Cardiac fibroblast (primary cell): ENCODE measurements at places on chromosomes 2 and 18.

DNA sequence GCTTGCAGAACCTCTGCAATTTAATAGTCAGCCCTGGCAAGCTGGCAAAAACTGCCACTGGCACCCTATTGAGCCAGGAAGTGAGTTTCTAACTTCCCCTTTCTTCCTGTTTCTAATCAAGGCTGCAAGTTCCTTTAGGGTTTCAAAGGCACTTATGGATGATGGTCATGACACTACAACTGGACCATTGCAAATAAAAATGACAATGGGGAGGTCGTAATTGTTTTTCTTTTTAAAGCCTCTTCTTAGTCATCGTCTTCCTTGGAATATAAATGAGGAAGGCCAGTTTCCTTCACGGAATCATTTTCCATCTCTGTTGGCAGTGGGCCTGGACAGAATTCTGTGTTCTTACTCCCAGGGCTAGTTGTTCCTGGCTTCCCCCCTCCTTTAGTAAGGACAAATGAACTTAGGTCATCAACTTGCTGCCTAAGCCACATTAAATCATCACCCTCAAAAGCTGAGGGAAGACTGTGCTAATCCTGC, 35.8 kb downstream of the SH3RF3 start:
- peak; percentile 60 for DNase-seq

- DNase-seq = no peak
Measured at GRCh38 chr2:222606306-222606705, 49.6 kb downstream of the FARSB start.

GRCh38 chr2:26268213-26268612, 23.5 kb downstream of the HADHB start:
- peak; percentile 63 for DNase-seq

DNA sequence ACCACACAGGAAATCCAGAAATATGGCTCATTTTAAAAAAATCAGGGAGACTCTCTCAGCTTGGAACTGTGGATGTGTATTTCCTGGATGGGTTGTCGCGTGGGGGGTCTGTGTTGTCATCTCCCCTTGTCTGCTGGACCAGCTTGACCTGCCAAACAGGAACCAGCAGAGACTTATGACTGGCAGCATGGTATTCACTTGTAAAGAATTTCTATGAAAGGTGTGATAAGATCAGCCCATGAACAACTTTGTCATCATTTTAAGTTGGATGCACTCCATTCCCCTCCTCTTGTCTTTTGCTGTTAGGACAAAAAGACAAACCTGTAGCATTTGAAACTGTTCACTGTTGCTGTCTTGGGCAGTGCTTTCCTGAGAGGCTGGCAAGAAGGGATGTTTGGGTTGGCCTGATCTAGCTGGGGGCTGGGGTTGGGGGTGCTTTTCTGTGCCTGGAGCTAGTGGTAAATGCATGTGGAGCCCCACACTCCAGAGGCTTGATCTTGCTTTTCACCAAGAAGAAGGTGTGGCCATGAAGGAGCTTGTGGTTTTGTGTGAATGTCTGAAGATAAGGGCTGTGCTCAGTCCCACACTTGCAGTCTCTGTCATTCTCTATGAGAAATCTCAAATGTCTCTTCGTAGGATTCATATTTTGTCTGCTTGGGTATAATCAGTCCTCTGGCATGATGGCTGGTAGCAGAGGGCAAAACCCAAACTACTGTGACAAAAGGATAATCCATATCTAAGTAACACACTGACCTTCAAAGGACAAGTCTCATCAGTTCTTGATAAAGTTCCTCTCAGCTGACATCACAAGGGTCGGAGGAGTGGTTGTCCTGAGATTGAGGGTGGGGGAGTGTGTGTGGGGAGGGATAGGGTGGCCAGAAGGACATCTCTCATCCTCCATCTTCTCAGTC, 39.0 kb downstream of the RALB start:
- DNase-seq = peak; percentile 34

DNA sequence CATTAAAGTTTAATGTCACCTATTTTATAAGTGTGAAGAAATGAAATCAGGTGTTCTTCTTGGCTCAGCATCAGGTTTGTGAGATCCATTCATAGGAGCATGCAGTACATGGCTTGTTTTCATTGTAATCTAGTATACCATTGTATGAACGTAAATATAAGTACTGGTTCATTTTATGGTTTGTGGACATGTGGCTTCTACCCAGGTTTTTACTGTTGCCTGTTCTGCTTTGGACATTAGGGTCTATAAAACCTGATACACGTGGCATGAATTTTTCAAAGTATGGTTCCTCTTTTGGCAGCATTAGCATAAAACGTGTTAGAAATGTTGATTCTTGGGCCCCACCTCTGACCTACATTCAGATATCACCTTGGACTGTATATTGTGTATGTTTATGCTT, 175.5 kb downstream of the PRPF40A start:
- no peak for DNase-seq

DNA sequence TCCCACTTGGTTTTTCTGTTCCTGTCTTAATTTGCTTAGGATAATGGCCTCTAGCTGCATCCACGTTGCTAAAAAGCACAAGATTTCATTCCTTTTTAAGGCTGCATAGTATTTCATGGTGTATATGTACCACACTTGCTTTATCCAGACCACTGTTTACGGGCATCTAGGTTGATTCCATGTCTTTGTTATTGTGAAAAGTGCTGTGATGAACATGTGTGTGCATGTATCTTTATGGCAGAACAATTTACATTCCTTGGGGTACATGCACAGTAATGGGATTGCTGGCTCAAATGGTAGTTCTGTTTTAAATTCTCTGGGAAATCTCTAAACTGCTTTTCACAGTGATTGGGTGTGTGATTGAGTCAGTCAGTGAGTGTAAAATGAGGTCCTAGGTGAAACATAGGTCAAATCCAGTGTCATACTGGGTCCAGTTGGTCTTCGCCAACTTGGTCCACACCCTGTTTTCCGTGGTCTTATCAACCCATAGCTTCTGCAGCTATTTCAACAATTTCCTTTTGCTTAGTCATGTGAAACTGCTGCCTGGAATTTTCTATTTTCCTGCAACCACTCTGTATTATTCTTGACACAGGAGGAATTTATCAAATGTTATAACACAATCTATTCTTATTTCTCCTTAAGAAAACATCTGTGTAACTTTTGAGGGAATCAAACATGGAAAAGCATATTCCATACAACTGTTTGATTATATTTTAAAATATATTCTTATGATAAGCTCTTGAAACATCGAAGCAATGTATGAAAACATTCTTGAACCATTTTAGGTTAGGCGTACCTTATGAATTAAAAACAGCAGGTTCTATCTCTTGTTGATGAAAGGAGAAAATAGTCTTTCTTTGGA, 82.9 kb downstream of the ADCYAP1 start:
- peak; percentile 83 for DNase-seq

GRCh38 chr18:25243257-25243656, 108.7 kb downstream of the ZNF521 start:
- DNase-seq = no peak

DNA sequence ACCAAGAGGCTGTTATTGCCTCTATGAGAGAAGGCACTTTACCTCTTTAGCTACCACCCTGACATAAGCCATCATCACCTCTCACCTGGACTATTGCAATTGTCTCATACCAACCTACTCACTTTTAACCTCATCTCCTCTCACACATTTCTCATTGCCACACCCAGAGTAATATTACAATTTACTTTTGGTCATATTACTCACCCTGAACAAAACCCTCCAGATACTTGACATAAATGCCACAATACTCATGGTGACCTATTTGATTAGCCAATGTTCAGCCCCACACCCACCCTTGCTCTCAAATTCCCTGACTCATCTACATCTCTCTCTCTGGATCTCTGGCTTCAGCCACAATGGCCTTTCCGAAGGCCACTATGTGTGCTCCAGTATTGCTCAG, 90.9 kb upstream of the CDH7 start:
- no peak for DNase-seq

- DNase-seq = no peak
Measured at GRCh38 chr18:7485616-7486015, 81.5 kb upstream of the PTPRM start.

DNA sequence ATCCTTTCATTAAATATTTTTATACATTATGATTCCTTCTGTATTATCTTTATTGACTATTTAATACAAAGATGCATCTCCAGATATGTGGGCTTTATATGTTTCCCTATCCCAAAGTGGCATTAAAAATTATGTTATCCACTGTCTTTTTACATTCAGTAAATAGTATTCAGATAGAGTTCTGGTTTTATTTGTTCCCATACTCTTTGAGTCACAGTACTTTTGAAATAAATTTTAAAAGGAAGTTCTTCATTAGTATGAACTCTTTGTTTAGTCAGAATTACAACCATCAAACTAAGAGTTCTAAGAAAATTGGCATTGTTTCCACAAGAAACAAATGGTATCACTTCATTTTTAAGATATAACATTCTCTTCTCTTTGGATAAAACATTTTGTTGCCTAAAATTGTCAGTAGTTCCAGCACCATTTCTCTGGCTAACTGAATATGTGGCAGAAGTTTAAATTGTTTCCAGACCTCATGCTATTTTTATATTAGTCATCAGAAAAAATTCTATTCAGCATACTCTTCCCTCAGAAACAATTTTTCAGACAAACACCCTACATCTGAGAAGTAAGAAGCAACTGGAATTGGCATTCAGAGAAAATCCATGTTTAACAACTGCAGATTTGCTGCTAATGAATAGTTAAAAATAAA, 88.5 kb upstream of the COL5A2 start:
- peak; percentile 82 for DNase-seq

GRCh38 chr2:206915121-206915520, 24.2 kb upstream of the CPO start:
- DNase-seq = peak; percentile 96

DNA sequence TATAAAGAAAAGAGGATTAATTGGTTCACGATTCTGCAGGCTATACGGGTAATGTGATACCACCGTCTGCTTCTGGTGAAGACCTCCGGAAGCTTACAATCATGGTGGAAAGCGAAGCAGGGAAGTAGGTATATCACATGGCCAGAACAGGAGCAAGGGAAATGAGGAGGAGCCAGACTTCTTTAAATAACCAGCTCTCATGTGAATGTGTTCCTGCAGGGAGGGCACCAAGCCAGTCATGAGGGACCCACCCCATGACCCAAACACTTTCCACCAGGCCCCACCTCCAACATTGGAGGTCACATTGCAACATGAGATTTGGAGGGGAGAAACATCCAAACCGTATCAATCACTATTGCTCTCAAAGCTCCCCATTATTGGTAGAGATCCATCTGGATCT, 61.8 kb downstream of the EFEMP1 start:
- DNase-seq = peak; percentile 75

DNA sequence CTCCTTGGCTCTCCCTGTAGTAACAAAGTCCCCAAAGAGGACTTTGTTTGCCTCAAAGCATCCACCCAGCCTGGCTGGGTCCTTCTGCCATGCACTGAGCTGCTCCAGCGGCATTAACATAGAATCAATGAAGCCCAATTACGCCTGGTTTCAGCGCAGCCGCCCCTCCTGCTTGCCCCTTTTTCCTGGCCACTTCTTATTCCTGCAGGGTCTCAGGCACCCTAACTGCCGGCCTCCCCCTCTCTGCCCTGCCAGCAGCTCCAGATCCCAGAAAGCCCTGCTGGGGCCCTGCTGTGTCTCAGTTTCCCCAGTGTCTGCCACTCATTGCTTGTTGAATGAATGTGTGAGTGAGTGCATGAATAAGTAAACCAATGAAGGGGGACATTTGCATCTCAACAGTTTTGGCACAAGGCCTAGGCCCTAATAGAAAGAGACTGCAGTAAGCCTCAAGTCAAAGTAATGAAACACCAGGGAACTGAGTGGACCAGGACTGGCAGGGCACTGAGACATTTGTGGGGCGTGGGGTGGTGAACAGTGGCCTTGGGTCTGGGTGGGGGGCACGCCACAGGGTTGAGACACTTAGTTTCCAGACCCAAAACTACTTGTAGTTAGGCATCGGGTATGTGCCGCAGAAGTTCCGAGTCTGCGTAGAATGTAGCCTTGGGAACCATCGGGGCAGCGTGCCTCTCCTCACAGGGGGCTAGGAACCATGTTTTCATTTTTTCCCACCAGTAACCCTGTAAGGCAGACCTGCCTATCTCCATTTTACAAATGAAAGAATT, 60.6 kb downstream of the SMAD7 start:
- DNase-seq = no peak

DNA sequence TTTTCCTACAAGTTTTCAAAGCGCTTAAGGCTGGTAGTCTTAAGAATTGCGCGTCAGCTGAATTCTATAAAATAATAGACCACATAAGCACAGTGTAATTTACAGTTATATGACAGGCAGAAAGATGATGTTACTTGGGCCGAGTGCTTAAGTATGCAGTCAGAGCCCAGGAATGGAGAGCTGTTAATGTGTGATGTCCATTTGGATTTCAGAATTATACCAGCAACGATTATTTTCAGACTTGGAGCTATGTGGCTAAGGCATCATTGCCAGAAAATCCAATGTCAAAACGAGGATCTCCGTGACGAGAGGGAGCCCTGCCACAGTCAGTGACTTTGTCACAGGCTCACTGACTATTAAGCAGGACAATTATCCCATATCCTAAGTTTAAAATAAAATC, 3.4 kb downstream of the KLF7 start:
- DNase-seq = peak; percentile 57

DNA sequence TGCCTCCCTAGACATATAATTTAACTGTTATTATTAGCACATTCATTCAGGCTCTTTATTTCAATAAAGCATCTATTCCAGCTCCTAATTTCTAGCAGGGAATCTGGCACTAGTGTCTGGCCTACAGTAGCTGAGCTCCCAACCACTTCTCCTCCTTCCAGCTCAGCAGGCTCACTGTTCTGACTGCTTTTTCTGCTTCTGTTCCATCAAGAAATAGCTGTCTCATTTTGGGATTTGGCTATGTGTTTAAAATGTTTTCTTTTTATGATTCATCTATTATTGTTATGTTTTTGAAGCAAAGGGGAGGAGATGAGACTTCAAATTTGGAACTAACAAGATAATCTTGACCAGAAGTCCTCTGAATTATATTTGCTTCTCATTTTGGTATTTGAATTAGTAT, 172.7 kb upstream of the SMAD7 start:
- DNase-seq = no peak

DNA sequence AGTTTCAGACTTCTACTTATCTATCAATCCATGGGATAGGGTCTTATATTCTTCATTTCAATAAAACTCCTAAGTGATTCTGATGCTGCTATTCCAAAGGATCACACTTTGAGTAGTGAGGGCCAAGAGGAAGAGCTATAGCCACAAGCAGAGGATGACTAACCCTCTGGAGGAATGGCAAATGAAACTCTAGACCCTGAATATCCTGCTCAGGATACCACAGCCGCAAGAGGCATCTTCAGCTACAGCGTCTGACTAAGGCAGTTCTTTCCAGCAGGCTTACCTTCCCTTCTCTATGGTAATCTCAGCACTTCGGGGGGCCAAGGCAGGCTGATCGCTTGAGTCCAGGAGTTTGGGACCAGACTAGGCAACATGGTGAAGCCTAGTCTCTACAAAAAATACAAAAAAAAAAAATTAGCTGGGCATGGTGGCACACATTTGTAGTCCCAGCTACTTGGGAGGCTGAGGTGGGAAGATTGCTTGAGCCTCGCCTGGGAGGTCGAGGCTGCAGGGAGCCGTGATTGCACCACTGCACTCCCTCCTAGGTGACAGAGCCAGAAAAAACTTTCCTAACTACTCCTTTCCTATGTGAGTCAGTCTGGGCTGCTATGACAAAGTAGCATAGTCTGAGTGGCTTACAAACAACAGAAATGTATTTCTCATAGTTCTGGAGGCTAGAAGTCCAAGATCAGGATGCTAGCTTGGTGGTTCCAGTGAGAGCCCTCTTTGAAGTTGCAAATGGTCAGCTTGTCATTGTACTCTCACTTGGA, 371.9 kb downstream of the IRS1 start:
- peak; percentile 96 for DNase-seq
